Kidney tubule cell (primary cell): ENCODE measurements at places on chromosomes 13 and 19.

DNA sequence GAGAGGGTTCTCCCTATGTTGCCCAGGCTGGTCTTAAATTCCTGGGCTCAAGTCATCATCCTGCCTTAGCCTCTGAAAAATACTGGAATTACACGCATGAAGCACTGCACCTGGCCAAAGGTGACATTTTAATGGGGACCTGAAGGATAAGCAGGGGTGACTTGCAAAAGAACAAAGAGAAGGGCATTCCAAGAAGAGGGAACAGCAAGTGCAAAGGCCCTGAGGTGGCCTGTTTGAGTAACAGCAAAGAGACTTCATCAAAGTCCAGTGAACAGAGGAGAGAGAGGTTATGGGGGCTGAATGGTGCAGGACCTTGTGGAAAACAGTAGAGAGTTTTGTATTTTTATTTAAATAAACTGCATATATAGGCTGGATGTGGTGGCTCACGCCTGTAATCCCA is 4.1 kb downstream of the CA11 start:
- DNase-seq = no peak

DNA sequence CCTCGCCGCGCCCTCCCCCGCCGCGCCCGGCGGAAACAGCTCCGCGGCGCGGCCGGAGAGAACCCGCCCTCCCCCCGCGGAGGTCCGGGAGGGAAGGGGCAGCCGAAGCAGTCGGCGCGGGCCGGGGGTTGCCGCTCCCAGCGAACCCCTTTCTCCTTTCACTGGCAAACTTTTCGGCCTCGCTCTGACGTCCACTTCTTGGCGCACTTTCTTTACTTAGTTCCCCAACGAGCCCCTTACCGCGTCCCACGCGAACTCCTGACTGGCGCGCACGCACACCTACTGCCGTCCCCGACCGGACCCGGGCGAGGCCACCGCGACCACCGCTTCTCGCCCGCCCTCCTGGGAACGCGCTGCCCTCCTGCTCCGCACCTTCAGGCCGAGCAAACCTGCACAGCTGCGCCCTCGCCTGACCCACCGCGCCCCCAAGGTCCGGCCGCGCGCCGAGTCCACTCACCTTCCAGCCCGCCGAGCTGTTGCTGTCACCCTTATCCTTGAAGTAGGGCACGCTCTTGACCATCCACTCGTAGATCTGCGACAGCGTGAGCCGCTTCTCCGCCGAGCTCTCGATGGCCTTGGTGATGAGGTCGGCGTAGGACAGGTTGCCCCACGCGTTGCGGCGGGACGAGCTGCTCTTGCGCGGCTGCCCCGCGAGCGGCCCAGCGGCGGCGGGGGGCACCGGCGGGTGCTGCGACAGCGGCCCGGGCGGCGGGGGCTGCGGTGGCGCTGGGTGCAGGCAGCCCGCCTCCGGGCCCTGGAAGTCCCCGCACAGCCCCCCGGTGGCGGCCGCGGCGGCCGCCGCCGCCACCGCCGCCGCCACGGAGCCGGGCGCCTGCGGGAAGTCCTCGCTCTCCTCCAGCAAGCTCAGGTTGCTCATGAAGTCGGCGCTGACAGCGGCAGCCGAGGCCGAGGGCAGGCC is 1.1 kb downstream of the FOXO1 start:
- DNase-seq = peak; percentile 56

DNA sequence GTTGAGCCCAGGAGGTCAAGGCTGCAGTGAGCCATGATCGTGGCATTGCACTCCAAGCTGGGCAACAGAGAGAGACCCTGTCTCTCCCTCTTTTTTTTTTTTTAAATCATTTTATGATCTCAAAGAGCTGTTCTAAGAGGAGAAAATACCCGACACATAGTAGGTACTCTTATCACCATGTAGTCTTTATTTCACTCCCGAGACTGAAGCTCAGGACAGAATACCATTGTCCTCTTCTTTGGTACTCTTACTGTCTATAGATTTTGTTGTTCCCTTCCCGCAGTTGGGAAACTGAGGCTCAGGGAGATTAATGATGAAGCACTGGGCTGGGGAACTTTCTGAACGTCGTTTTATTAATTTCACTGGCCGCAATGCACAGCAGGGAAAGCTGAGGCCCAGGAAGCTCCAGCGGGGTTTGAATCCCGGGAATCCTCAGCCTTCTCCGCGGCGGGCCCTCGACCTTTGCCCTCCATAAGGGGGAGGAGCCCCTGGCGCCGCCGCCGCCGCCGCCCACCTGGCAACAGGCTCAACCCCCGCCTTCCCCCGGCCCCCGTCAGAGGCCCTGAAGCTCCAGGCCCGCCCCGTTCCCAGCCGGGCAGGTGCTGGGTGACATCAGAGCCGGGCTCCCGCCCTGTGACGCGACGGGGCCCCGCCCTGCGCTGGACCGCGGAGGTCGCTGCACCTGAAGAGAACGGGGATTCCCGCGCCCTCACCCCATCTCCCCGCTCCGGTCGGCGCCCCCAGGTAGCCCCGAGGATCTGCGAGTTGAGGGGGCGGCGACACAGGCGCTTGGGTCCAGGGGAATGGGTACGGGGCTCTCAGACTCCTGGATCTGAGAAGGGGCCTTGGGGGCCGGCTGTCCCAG is 1.6 kb downstream of the MYH14 start:
- peak; percentile 78 for DNase-seq

DNA sequence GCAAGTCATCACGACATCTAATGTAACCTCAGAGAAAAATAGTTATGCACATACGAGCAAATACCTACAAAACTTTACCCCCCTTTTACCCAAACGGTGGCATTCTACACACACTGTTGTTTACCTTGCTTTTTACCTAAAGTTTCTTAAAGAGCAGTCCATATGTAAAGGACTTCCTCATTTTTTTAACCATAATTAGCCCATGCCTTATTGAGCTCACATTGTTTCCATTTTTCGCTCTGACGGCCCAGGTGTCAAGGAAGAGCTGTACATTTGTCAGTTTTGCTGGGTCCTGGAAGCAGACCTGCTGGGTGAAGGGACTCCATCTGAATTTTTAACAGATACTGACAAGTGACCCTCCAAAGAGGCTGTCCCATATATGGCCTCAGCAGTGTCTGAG is 89.4 kb downstream of the STK24 start:
- no peak for DNase-seq

DNA sequence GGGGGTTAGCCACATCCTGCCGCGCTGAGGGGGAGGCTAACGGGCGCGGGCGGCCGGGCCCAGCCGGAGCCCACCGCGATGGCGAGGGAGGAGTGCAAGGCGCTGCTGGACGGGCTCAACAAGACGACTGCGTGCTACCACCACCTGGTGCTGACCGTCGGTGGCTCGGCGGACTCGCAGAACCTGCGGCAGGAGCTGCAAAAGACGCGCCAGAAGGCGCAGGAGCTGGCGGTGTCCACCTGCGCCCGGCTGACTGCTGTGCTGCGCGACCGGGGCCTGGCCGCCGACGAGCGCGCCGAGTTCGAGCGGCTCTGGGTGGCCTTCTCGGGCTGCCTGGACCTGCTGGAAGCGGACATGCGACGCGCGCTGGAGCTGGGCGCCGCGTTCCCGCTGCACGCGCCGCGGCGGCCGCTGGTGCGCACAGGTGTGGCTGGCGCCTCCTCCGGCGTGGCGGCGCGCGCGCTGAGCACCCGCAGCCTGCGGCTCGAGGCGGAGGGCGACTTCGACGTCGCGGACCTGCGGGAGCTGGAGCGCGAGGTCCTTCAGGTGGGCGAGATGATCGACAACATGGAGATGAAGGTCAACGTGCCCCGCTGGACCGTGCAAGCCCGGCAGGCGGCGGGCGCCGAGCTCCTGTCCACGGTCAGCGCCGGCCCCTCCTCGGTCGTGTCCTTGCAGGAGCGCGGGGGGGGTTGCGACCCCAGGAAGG is 692 bp downstream of the RGS9BP start:
- peak; percentile 26 for DNase-seq

DNA sequence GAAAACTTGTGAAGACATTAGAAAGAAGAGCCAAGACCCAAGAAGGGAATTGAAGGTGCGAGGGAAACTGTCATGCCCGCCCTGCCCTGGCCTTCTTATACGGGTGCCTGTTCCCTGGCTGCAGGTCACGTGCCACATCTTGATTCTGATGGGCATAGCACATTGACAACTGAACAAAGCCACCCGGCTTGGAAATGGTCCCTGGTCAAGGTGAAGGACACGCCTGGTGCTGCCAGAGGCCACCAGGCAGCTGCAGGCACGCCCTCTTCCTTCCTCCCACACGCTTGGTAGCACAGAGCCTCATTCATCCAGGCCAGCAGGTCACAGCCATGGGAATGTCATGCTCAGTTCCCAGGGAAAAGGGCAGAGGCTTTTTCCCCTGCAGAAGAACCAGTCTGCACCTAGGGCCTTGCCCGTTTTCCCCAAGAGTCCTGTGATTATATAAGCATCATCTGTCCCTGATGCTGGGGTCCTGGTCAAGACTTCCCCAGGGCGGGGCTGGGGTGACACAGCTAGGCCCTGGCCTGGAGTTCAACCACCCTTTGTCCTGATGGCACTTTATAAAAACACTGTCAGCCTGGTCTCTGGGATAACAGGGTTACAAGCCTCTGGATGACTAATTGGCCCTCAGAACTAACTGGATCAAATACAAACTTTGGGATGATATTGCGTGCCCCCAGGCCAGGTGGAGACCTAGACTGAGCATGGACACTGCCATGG is 56.0 kb downstream of the CDADC1 start:
- DNase-seq = peak; percentile 65

DNA sequence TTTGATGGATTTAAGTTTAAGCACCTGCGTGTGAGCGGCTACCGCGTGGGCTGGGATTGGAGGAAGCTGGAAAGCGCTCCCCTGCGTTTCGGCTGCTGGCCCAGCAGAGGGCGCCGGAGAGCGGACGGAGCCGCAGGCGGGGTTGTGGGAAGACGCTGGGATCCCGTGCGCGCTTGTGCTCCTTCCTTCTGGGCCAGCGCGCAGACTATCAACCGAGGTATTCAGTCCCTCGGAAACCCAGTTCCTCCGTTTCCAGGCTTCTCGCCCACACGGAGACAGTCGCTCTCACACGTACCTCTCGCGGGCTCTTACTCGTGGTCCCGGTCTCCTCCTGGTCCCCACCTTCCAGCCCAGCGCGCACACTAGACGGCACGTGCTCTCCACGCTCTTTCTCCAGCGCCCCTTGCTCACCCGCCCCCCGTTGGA is 28.8 kb downstream of the EPN1 start:
- peak; percentile 36 for DNase-seq

DNA sequence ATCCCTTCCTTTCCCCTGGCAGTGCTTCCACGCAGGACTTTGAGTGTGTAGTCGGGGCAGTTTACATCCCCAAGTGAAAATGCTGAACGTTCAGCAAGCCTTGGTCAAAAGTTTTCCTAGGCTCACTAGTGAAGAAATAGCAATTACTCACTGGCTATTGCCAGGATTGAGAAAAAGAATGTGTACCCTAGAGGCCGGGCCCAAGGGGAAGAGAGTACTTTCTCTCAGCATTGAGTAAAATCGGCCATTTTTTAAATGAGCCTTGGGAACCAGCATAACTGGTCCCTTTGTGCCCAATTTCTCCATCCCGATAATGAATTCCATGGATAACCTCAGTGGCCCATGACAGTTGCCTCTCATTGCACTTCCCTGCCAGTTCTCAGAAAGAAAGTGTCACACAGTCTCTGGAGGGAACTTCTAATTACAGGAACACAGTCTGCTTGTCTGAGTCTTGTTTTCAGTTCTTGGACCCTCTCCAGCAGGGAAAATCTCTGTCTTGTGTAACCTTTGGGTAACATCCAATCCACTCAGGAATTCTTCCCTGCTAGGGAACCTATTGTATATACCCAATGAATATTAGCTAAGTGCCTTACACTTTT is 7.3 kb upstream of the OR7D2 start:
- DNase-seq = no peak

GRCh38 chr19:28715157-28715556 is 497.8 kb downstream of the UQCRFS1 start:
- peak; percentile 74 for DNase-seq

DNA sequence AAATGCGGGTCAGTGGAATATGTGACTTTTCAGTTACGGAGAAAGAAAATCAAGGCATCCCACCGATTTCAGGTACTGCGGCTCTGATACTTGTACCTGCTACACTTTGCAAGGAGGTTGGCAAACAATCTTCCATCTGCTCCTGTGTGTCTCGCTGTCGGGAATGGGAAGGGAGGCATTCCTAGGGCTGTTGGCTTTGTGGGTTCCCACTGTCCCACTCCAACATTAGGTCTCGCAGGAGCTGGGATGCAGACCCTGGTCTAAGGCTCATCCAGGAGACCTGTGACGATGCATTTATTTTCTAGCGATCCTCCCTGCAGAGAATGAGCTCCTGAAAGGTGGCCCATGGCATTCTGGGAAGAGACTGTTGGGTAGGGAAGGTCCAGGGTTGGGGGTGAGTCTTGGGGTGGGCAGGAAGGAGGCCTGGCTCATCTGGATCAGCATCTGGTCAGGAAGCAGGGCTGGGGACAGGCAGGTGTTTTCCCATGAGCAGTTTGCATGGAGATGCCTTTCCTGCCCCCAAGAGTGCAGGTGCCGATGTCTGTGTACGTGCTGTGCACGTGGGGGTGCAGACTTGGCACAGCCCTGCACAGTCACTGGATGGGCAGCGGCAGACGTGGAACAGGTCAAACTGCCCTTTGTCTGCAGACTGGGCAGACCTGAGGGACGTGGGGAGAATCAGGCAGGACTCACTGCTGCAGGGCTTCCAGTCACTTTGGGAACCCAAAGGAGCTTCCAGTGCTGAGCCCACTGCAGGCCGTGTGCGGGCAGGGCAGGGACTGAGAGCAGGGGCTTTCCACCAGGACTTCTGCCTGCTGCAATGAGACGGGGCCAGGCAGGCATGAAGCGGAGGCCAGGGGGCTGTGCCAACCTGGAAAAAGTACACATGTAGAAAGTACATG is 152.4 kb downstream of the TEX29 start:
- DNase-seq = no peak

GRCh38 chr19:14164724-14165493 is 28.5 kb upstream of the ASF1B start:
- DNase-seq = no peak

DNA sequence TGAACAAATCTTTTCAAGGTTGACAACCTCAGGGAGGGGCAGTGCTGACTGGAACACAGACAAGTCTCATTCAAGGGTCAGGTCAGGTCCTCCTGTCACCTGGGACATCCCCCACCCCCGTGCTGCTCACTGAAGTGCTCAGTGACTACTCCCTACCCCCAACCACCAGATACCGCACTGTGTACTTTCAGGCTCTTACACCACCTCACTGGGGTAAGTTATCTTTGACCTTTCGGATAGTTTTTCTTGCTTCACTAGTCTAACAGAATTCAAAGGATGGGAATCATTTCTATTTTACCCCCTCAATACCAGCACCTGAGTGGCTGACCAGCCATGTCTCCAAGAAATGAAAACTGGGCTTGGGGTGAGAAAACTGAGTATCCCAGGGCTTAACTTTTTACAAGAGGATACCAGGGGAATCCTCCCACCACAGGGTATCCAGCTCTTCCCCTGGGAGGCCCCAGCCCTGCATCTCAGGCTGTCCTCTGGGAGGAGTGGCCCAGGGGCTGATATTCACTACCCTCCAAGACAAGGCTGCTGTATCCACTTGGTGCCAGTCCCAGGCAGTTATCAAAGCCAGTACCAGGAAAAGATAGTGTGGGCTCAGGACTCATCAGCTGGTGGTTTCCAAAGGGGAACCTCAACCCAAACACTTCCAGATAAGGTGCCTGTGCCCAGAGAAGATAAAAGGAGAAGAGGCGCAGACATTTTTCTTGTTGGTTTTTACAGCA is 2.1 kb downstream of the ZNF563 start:
- DNase-seq = peak; percentile 80
